ENCODE measurements at places on chromosomes 2 and 18.

- DNase-seq = no peak
These were observed 6.0 kb downstream of the LRRC30 start for GRCh38 chr18:7236933-7237332.

GRCh38 chr2:104120171-104120570 lies 733.7 kb upstream of the POU3F3 start:
- DNase-seq = no peak

- no peak for DNase-seq
These were observed 5.5 kb upstream of the SCYGR5 start for GRCh38 chr2:227661025-227661649.

DNA sequence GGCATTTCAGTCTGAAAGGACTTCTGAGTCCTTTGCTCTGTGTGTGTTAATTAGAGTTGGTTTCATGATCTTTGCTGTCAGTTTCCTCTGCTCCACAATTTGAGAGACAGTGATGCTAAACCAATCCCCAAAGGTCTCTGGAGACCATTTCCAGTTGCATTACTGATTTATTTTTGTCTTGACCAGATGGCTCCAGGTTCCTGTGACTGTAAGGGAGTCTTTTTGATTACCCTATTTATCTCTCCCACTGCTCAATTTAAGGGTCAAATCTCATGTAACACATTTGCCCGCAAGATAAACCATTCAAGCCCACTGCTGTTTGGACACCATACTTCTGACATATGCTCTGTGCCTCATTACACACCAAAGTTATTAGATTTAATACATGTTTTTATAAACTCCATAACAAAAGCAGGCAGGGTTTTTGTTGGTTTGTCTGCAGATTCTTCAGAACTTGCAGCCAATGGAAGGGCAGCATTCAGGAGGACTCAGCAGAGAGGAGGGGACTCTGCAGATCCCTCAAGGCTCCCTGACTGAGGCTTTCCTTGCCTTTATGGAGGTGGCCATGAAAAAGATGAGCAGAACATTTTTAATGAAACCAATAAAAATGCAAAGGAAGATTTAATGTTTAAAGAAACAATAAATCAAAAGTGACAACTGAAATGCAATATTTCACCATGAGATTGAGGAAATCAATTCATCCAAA lies 889.3 kb upstream of the CELF4 start:
- no peak for DNase-seq

- no peak for DNase-seq
These were observed 19.3 kb downstream of the TRABD2A start for GRCh38 chr2:84861539-84861938.
